ENCODE measurements at places on chromosomes 4 and X.

GRCh38 chr4:87056881-87057280, 122.1 kb downstream of the AFF1 start:
- DNase-seq = no peak

DNA sequence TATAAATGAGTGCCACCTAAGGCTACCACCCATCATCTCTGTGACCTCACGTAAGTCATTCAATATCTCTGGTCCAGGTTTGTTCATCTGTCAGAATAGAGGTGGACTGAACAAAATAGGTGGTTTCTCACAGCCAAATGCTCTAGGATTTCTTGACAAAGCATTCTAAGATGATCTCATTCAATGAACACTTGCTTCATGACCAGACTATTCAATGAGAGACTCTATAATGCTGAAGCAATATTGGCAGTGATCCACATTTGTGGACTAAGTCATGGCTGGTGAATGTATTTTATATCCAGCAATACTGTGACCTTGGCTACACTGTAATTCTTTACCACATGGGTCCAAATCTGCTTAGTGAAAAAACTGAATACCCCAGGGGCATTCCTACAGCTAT, 37.9 kb downstream of the LDB2 start:
- no peak for DNase-seq

DNA sequence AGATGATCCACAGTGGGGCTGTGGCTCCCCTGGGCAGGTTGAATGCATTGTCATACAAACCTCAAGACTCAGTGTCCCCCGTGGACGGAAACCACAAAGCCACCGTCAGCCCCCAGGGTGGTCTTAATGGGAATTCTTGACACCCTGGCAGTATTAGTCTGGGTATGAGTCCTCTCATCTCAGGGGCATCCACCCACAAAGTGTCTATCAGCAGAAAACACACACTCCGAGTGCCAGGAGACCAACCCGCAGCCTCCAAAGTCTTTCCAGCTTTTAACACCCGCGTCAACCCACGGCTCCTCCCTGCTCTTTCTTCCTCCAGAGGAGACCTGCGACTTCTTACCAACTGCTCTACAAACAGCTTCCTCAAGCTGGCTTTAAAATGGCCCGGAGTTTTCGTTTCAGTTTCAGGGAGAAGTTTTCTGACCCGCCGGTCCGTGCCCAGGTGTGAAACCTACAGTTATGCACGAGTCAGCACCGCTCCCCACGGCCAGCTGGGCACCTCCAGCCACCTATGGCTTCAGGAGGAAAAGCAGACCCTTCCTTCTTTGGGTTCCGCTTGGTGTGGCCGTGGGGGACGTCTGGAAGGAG, 14.4 kb upstream of the ASMTL start:
- DNase-seq = peak; percentile 43

GRCh38 chr4:156290811-156291210, 337.1 kb upstream of the CTSO start:
- DNase-seq = no peak
